ENCODE measurements at places on chromosomes 1 and 21.

DNA sequence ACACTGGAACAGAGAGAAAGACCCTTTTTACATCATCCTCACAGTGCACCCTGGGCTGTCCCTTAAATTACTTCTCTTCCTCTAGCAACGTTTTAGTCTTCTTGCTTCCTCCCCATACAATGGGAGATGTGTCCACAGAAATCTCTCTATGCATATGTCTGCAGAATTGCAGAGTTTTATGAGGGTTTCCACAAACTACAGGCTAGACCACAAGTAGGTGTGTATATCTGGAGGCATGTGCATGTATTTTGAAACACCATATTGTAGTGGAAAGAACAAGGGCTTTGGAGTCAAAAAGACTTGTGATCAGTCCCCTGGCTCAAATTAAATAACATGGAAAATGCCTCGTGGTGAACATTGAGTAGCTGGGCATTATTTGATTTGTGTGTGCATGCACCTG is 121.3 kb upstream of the IPO9 start:
- peaks cover 7% of the 10 kb centered on the region for H3K4me1 ChIP-seq
- H3K4me3 ChIP-seq, result no peak overlapping the region
- H3K27ac ChIP-seq, result no peak overlapping the region
- H3K27me3 ChIP-seq, result no peaks in the 10 kb centered on the region
- no peaks in the 10 kb centered on the region for H3K36me3 ChIP-seq

- H3K36me3 ChIP-seq, result no peaks in the 10 kb centered on the region
- H3K27ac ChIP-seq, result no peak overlapping the region
- no peaks in the 10 kb centered on the region for H3K4me1 ChIP-seq
- H3K27me3 ChIP-seq, result no peaks in the 10 kb centered on the region
- H3K4me3 ChIP-seq, result no peak overlapping the region
Measured at GRCh38 chr21:34243562-34243961, 120.2 kb upstream of the KCNE2 start.

DNA sequence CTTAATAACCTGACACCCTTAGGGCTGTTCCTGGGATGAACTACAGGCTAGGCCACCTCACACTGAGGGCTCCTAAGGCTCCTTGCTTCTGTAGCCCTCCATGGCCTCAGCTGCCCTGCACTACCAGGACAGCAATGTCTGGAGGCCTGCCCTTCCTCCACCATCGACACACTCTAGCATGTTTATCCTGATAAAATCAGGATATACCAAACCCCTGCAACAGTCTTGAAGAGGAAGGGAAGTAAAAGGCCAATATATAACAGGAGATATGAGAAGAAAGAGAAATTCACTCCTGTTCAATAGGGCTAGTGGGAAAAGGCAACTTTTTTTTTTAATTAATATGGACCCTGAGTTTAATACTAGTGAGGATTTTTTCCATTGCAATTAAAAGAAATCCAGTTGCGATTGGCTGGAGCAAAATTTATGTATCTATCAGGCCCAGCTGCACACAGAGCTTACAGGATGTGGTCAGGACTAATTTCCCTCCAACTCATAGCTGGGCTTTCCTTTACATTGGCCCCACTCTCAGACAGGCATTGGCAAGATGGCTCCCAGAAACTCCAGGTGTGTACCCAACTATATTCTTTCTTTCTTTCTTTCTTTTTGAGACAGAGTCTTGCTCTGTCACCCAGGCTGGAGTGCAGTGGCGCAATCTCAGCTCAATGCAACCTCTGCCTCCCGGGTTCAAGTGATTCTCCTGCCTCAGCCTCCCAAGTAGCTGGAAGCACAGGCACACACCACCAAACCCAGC is 13.5 kb upstream of the ATP2B4 start:
- DNase-seq, result peak; percentile 34
- H3K36me3 ChIP-seq, result no peaks in the 10 kb centered on the region
- no peak overlapping the region for H3K27ac ChIP-seq
- peaks cover 14% of the 10 kb centered on the region for H3K4me1 ChIP-seq
- H3K27me3 ChIP-seq, result no peaks in the 10 kb centered on the region

DNA sequence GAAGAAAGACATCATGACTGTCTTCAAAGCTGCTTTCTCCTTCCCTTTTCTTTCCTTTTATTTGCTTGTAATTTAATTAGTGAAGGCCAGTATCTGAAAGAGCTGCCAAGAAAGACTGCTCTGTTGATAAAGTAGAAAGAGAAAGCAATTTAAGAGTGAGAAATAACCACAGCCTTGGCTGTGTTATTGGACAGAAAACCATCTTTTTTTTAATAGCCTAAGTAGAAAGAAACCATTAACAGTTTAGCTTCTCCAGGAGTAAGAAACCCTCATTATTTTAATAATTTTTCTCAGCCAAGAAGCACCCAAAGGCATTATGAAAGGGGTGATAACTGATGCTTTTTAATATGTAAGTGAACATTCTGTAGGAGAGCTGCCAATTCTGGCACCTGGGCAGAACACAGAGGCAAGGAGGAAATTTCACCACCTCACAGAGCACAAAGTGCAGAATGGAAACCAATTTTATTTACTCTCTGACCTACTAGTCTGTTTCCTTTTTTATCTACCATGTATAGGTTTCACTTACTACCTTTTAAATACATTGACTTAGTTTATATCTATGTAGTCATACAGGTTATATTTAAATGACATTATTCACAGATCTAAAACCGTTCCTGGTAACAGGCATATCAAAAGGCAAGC is 703.2 kb downstream of the MRPL39 start:
- no peaks in the 10 kb centered on the region for H3K4me1 ChIP-seq
- no peak overlapping the region for H3K27ac ChIP-seq
- no peak overlapping the region for H3K4me3 ChIP-seq
- no peak for DNase-seq
